ENCODE measurements at places on chromosomes 13 and 19. TPM values are rescaled to one million over a fixed set of nuclear protein-coding genes. Genes with fewer than 3 reads are reported as not detected.

KCNC3 gene
- total RNA-seq, result not detected

PGLYRP1 gene
- total RNA-seq, result not detected

RPS28 gene
- total RNA-seq, result 104 TPM

FLT3LG gene
- total RNA-seq, result 0.90 TPM

PSG11 gene
- total RNA-seq, result 0.28 TPM

ZNF382 gene
- 1.9 TPM for total RNA-seq

NBEA gene
- total RNA-seq, result 2.2 TPM

EGLN2 gene
- 54.1 TPM for total RNA-seq

NDFIP2 gene
- total RNA-seq, result 25.8 TPM

CYSLTR2 gene
- not detected for total RNA-seq

LYPD5 gene
- total RNA-seq, result under 0.01 TPM
